Cardiac septum (tissue), 1 donor: ENCODE measurements at places on chromosomes 1 and 21.
A peak's percentile ranks its signal among the peaks of the same experiment; 100 is the strongest.

DNA sequence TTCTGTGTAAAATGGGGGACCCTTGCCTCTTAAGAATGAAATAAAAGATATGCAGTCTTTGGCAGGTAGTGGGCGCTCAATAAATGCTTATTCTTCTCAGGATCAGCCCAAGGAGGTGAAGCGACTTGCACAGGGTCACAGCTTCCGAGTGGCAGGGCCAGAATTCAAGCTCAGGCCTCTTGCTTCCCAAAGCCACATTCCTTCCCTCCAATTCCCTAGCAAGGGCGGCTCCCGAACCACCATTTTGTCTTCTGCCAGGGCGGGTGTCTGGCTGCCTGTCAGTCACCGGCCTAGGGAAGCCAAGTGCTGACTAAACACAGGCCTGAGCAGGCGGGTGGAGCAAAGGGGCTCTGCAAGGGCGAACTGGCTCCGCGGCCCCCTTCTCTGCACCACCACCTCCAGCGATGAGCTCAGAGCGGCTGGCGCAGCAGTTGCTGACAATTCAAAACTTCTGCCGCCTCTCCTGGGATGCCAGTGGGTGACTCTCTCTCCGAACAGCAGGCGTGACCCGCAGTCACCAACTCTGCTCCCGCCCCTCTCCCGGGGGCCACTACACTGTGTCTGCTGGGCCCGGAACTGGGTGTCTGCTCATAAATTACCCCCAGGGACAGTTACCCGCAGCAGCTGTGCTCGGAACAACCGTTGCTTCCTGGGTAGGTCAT lies 10.8 kb downstream of the GPR3 start:
- DNase-seq = peak; percentile 83

- DNase-seq = no peak
These were observed 291.2 kb downstream of the PTPRC start for GRCh38 chr1:198929961-198930599.

- DNase-seq = no peak
These were observed 21.8 kb upstream of the ERRFI1 start for GRCh38 chr1:8047686-8048445.

DNA sequence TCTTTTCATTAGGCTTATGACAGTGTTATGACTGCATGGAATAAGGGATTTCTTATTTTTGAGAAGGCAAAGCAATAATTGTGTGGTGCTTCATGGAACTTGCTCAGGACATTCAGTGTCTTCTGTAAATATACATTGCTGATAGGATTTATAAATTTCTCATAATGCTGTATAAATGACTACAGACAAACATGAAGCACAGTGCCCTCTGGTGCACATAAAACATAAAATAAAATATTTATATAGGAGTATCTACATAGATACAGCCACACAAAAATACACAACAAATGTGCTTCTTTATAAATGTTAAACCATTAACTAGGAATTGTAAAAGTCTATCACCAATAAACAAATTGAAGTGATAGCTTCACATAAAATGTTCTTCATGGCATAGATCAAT lies 24.1 kb downstream of the BRINP3 start:
- no peak for DNase-seq

DNA sequence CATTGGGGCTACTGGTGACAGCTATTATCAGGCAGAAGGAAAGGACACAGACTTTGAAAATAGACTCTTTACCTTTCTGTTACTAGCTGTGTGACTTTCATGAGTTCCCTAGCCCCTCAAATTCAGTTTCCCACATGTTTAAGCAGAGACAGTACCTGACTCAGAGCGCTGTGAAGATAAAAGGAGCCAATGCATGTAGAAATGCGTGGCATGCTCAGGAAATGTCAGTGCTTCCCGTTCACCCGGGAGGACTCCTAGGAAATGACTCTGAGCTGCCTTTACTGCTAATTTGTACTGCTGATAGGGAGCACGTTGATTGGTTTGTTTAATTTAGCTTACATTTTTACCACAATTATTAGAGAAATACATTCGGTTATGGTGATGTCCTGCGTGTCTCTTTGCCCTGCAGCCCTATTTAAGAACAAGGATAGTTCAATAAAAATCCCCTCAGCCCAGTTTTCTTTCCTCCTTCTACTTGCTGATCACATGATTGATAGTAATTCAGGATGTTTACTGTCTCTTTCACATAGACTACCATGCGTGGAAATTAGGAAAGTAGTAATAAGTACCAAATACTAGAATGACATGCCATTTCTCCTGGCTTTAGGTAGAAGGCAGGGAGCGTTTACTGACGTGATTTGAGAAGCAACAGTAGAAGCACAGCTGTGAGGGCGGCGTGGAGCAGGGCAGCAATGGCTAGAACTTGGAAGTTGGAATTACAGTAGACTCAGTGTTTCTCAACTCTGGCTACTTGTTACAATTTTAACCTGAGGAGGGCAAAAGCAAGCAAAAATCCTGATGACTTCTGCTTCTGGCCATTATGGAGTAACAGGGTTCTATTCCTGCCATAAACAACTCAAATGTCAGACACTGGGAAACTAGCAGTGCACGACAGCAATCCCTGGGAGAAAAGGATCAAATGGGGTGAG lies 15.9 kb downstream of the PDIK1L start:
- no peak for DNase-seq

DNA sequence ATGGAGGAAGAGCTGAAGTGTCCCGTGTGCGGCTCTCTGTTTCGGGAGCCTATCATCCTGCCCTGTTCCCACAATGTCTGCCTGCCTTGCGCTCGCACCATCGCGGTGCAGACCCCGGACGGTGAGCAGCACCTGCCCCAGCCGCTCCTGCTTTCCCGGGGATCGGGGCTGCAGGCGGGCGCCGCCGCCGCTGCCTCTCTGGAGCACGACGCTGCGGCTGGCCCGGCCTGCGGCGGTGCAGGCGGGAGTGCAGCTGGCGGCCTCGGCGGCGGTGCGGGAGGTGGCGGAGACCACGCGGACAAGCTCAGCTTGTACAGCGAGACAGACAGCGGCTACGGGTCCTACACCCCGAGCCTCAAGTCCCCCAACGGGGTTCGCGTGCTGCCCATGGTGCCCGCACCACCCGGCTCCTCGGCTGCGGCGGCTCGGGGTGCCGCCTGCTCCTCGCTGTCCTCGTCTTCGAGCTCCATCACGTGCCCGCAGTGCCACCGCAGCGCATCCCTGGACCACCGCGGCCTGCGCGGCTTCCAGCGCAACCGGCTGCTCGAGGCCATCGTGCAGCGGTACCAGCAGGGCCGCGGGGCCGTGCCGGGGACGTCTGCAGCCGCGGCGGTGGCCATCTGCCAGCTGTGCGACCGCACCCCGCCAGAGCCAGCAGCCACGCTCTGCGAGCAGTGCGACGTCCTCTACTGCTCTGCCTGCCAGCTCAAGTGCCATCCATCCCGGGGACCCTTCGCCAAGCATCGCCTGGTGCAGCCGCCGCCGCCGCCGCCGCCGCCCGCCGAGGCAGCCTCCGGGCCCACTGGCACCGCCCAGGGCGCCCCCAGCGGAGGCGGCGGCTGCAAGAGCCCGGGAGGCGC lies 1.3 kb downstream of the TRIM67 start:
- no peak for DNase-seq

GRCh38 chr1:93679546-93679945 lies 2.1 kb downstream of the BCAR3 start:
- DNase-seq = no peak

GRCh38 chr1:169207797-169208520 lies 101.5 kb downstream of the ATP1B1 start:
- no peak for DNase-seq

GRCh38 chr1:37442644-37443043 lies 31.7 kb upstream of the ZC3H12A start:
- DNase-seq = no peak

DNA sequence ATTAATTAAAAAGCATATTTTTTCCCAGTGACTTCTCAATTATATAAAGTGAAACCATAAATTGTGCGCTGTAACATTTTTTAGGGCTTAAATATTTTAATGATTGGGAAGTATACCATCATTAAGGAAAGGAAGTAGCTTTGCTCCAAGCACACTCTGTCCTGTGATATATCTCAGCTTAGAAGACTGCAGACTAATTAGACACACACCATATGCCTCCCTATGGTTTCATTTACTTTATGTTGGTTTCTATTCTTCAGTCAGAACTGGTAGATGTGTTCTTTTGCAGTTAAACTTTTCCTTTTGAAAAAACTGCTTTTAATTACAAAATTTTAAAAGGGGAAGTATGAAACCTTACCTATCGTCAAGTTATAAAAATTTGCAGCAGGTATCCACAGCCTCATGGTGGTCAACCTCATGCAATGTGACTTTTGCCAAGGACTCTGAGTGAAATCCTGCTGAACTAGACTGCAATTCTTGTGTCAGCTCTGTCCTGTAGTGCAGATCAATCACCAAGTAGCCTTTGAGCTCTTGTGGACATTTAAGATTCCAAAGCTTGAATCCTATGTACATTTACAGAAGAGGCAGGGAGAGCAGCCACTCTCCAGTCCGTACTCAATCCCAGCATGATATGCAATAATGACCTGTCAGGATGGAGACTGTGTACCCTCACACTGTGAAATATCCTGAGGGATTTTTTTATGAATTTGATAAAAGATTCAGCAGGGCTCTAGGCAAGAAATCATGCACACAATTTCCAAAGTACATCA lies 149.1 kb downstream of the AMY1C start:
- DNase-seq = no peak

DNA sequence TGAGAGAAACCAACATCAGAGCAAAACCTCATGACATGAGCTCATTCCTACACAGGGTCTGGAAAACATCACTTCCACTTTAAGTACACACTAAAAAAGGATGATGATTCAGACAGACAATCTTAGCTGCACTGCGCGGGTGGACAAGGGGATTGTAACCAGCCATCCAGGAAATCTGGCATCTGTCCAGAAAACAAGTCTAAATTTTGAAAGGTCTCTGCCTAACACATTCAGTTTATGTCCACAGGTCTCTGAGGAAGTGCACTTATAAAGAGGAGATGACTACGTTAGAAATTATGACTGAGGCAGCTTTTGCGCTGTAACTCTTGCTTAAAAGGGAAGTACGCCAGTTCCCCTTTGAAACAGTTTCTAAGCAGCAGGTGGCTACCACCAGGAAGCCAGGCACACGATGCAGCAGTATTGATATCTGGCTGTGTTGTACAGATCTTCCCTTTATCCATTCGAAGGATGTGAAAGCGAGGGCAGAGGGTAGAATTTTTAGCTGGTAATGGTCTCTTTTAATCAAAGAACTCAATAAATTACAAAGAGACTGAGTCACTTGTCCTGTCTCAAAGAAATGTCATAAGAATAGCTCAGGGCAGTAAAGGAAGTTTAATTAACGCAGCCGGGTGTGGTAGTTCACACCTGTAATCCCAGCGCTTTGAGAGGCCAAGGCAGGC lies 128.0 kb downstream of the SETD4 start:
- DNase-seq = no peak

DNA sequence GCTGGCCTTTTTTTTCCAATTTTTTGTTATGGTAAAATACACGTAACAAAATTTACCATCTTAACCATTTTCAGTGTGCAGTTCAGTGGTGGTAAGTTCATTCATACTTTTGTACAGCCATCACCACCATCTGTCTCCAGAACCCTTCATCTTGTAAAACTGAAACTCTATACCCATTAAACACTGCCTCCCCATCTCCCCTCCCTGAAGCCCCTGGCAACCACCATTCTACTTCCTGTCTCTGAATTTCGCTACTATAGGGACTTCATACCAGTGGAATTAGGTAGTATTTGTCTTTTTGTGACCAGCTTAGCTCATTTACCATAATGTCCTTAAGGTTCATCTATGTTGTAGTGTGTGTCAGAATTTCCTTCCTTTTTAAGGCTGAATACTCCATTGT lies 8.7 kb downstream of the PKNOX1 start:
- DNase-seq = no peak

DNA sequence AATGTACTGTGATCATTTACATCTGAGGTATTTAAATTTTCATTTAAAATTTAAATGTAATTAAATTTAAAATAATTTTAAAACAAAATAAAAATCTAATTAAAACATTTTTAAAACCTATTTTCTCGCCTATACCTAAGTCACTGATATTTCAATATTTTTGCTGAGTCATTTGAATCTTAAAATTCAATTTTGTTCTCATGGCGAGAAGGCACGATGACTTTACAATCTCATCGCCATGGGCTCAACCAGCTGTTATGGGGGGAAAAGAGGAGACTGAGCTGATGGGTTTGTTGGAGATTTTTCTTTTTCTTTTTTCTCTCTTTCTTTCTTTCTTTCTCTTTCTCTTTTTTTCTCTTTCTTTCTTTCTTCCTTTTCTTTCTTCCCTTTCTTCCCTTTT lies 89.3 kb downstream of the PRDM16 start:
- DNase-seq = no peak

DNA sequence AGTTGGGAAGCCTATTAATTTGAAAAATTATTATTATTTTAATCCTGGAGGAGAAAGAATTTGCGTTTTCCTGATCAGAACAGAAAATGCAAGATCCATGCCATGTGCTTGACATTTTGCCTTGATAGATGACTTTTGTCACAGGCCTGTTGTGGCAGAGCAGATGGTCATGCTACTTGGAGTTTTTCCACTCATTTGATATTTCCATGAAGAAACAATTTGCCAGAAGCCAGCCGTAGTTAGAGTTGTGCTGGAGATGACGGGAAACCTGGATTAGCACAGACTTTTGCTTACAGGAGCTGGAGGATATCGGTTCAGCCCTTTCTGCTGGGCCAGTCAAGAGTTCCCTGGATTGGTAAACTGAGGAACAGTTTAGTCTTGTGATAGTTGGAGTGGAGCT lies 3.2 kb downstream of the RCAN3 start:
- DNase-seq = no peak

DNA sequence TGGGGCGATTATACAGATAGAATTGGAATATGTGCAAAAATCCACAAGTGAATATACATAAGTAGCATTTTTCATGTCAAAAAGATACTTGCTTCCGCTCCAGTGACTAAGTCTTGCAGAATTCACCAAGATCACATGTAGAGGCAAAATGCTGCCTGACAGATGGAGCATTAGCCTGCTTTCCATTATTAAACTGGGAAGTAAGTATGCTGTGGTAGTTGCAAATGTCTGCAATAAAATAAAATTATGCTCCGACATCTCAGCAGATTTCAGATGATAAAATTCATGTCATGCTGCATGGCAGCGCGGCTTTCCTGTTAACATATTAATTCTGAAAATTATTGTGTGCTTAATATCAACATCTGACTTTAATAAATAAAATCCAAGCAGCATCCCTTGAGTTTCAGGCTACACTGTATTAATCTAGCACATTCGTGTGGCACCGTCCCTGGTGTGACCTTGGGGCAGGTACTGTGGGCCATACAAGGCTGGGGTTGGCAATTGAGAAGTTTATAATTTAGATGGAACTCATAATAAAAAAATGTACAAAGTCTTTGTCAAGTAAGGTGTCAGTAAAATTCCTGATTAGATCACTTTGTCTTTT lies 366.4 kb upstream of the ZP4 start:
- DNase-seq = no peak

- DNase-seq = no peak
These were observed 117.6 kb downstream of the PTGER3 start for GRCh38 chr1:70930062-70930461.

DNA sequence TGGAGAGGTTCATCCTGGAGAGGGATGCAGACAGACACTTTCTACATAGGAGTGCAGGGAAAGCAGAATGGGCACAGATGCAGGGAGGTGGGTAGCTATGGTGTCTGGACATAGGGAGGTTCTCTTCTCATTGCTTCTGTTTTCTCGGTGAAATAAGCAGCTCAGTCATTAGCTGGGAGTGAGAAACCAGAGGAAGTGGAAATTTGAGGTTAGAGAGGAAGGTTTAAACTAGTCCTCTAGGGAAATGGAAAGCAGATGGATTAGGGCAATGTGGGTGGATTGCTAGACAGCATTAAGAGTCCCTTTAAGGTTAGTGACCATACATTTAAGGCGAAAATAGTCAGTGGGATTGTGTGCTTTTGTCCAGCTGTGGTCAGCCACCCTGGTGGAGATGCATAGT lies 39.6 kb downstream of the MPZL1 start:
- no peak for DNase-seq
